Mesangial cell (primary cell): ENCODE measurements at places on chromosomes 13 and 19. TPM values are rescaled to one million over a fixed set of nuclear protein-coding genes. Genes with fewer than 3 reads are reported as not detected.

Gene ZSCAN4
- total RNA-seq = not detected in 2 replicates

Gene ATP4B
- total RNA-seq = not detected in 2 replicates

Gene PRTN3
- total RNA-seq = not detected in 2 replicates

Gene ZSCAN5B
- total RNA-seq = not detected in 2 replicates

Gene PINLYP
- total RNA-seq = 1.3 and 4.6 TPM in 2 replicates

Gene TNFSF9
- total RNA-seq = 20.9 and 28.5 TPM in 2 replicates

Gene GNG8
- not detected in 2 replicates for total RNA-seq

Gene FRY
- 0.65 and 13.7 TPM in 2 replicates for total RNA-seq

Gene N4BP2L2
- 18.3 and 23.2 TPM in 2 replicates for total RNA-seq

Gene MIR17HG
- total RNA-seq = 1.3 and 1.8 TPM in 2 replicates

Gene KLHL1
- not detected in 2 replicates for total RNA-seq
